ENCODE measurements at places on chromosomes 4 and X. TPM values are rescaled to one million over a fixed set of nuclear protein-coding genes. Genes with fewer than 3 reads are reported as not detected.

Gene KLHL4
- 6.1 TPM for polyA plus RNA-seq

GRCh38 chr4:108141213-108141950 is 27.4 kb downstream of the LEF1 start:
- no peak for DNase-seq

Gene COL25A1
- 14.9 TPM for polyA plus RNA-seq

DNA sequence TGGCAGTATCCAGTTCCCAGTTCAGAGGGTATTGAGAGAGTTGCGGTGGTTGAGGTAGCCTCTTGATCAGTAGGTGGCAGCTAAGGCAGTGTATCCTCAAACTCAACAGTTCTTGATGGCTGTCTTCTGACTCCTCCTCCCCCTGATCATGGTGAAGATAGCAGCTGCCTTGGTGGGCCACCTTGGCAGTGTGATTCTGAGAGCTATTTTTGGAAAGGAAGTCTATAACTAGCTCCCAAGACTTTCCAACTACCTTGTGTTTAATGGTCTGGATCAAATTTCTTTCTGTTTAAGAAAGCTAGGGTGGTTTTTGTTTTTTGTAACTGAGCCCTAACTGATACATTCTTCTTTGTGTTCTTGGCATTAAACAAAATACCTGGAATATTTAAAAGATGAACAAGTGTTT is 10.5 kb upstream of the TBC1D19 start:
- no peak for DNase-seq

DNA sequence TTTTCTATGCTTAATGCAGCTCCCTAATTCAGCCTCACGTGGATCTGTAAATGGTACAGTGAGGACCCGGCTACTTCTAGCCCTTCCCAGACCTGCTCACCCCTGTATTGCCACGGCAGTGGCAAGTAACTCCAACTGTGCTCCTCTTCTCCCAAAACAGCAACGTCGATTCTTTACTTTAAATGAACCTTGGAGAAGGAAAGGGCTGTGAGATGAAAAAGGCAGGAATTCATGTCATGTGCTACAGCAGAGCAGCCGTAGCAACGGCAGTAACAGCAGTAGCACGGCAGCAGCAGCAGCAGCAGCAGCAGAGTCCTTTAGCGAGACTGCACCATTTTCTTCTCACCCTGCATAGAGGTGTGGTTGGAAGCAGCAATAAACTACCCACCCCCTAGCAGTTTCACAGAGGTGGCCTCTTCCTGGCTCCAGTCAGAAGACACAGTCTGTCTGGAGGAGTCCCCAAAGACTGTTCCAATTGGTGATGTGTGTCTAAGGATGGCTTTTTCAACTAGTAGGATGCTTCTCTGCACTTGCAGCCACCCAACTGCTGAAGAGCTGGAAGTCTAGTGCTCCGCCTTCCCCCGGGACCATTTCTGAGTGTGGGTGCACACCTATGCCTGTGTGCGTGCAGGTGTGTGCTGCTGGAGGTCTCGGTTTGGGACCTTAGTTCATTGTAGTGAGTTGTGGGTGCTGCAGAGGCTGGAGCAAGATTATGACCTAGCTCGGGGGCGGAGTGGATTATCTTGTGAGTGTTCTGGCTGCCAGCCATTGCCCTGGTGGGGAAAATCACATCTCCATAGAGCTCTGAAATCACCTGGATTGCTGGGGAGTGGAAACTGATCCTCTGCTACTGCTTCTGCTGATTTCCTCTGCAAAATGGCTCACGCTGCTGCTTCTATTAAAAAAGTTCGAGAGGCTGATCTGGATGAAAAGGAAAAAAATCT is 67.2 kb downstream of the ANK2 start:
- no peak for DNase-seq

Gene METTL14
- polyA plus RNA-seq: 55.7 TPM

- DNase-seq: no peak
Measured at GRCh38 chr4:27701606-27702005, 841.0 kb downstream of the STIM2 start.

DNA sequence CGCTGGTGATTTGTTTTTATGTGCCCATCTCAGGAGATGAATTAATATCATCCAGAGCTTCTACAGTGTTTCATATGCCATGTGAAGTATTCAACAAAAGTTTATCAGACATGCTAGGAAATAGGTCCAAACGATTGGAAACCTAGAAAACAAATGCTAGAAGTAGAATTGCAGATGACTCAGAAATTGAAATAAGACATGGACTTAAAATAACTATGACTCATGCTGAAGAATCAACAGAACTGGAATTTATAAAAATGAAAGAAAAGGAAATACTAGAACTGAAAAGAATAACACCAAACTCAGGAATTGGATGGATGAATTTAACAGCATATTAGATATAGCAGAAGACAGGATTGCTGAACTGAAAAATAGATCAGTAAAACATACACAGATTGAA is 172.7 kb upstream of the GIMD1 start:
- DNase-seq: no peak

GRCh38 chrX:55489314-55490009 is at the start of gene USP51:
Gene USP51, minus strand, starts transcription at chrX:55489848. Its CDS starts 909 bp downstream, at chrX:55488939.
- peak; percentile 17 for DNase-seq

GRCh38 chrX:8971116-8971515 is 62.8 kb downstream of the FAM9B start:
- no peak for DNase-seq

DNA sequence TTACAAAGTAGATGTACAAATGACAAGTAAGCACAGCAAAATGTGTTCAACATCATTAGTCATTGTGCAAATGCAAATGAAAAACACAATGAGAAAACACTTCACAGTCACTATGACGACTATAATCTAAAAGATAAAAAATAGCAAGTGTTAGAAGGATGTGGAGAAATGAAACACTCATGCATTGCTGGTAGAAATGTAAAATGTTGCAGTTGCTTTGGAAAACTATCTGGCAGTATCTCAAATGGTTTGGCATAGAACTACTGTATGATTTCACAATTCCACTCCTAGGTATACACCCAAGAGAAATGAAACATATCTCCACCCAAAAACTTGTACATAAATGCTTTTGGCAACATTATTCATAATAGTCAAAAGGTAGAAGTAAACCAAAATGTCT is 459.7 kb upstream of the TRAM1L1 start:
- no peak for DNase-seq

DNA sequence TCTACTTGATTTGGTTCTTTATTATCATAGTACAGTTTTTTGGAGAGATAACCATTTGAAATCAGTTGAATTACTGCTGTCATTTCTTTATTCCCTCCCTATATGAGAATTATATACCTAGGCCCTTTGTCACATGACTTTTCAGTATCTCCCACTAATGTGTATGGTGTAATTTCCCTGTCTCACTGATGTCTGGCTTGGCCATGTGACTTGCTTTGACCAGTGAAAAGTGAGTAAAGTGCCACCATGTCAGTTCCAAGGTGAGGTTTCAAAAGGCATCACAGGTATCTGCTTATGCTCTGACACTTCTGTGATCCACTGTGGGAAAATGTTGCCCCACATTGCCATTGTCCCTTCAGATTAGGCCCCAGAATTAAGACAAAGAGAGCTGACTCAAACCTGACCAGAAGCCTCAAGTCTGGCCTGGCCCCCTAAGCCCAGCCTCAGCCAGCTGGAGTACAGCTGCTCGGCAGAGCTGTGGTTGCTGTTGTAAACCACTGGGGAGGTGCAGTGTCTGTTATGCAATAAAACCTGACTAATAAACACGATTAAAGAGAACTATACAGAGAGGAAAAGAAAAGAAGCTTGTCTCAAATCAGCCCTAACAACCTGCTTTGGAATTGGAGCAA is 27.5 kb downstream of the SETD7 start:
- DNase-seq: no peak

Gene MTNR1A
- polyA plus RNA-seq: 1.9 TPM

Gene NXF3
- polyA plus RNA-seq: not detected

DNA sequence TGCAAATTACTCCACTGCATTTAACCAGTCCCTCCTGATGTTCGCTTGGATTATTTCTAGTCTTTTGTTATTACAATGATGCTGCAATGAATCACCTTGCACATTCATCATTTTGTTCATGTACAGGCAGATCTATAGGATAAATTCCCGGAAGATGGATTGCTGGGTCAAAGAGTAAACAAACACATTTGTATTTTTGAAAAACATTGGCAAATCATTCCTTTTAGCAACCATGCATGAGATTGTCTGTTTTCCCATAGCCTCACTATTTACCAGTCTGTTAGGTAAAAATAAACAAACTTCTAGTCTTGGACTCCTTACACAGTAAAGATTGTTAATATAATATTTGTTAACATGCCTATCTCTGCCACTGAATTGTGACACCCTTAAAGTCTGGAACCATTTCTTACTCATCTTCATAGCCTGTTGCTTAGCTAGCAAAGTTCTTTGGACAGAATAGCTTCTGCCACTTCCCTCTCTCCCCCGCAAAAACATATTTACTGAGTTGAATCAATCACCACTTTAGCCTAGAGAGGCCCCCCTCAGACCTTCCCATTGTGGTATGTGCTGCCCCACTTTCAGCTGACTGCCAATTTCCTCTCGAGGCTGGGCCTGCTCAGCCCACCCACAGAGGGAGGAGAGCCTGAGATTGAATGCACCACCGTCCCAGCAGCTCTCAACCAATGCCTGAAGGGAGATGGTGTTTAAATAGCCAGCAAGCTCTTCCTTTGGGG is 108.4 kb upstream of the ATXN3L start:
- no peak for DNase-seq

Gene USP46
- polyA plus RNA-seq: 32.6 TPM

DNA sequence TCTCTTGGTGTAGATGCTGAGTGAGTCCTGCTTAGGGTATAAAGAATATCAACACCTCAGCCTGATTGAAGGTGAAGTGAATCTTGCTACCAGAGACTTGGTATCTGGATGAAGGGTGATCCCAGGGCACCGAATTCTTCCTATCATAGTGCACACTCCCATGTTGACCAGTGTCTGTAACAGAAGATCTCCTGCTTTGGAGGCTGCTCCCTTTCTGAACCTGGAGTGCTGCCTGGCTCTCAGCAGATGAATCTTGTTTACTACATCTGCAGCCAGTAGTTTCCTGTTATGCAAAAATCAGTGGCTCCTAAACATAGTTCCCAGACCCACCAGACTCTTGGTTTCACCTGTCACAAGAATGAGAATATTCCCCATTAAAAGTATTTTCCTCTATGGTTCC is 191.7 kb upstream of the GK2 start:
- no peak for DNase-seq

- no peak for DNase-seq
Measured at GRCh38 chr4:140156529-140157171, 2.7 kb upstream of the MAML3 start.

DNA sequence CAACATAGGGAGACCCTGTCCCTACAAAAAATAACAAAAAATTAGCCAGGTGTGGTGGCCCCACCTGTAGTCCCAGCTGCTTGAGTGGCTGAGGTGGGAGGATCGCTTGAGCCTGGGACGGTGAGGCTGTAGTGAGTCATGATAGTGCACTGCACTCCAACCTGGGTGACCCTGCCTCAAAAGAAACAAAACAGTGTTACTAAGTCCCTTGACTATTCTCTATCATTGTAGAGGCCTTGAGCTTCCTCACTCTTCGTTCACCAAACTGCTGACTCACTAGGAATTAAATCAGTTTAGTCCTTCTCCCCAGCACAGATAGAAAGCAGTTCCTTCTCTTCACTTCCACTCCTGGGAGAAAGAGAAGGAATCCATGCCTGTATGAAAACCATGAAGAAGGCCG is 14.5 kb downstream of the CDS1 start:
- DNase-seq: no peak

- DNase-seq: peak; percentile 68
Measured at GRCh38 chr4:88283661-88284438, 511 bp downstream of the PPM1K start.

- DNase-seq: no peak
Measured at GRCh38 chr4:183757060-183757459, 98.0 kb downstream of the TRAPPC11 start.

DNA sequence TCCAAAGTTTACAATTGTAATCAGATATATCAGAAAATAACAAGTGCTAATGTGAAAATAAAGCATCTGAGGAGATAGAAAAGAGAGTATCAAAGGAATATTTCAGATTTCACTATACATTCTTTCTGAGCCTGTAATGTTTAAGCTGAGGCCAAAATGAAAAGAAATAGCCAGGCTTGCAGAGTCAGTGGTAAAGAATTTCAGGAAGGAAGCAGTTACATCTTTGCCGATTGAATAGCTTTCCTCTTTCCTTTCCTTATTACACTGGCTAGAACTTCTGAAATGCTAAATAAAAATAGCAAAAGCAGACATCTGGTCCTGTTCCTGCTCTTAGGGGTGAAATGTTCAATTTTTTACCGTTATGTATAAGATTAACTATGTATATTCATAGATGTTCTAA is 1441.6 kb upstream of the PCDH7 start:
- DNase-seq: no peak

Gene CLCN4
- polyA plus RNA-seq: 4.4 TPM

DNA sequence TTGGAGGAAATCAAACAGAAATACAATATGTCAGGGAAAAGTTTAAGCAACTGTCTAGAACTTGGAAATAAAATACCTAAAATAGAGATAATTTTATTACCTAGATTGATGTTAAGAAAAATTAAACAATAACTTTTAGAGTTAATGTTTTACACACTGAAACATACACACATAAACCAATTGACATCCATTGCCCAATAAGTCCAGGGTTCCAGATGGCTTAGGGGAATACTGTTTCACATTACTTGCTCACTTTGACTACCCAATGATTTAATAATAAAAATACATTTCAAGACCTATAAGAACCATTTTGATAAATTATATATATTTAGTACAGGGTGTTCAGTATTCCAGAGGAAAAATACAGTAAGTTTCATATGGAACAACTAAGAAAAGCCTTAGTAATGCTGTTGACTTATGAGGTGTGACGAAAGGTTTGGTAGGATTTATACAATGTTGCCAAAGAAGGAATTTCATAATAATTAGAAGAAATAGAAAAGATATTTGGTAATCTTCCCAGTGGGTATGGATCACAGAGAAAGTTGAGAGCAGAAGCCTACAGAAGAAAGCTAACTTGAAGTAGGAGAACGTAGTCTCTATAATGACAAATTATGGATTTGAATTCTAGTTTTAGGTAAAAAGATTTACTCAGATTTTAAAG is 23.0 kb upstream of the UGT2B4 start:
- no peak for DNase-seq

Gene TRPC5OS
- polyA plus RNA-seq: 0.09 TPM

- DNase-seq: no peak
Measured at GRCh38 chr4:169716677-169717076, 41.1 kb downstream of the HPF1 start.

Gene GNRHR
- 0.32 TPM for polyA plus RNA-seq

- DNase-seq: no peak
Measured at GRCh38 chr4:2768921-2769336, 12.8 kb upstream of the TNIP2 start.

DNA sequence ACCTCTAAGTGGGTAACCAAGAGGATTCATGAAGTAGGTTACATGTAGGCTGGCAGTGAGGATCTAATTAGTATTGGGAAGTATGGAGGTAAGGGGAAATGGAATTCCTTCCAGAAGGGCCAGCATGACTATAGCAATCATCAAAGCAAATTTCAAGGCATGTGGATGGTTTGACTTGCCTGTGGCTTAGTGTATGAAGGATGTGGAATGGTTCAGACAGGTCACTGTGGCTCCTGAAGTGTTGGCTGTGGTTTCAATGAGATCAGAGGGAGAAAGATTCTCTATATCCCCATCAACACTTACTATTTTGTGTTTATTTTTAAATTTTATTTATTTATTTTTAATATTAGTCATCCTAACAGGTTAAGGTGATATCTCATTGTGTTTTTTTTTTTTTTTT is 121.6 kb upstream of the TBC1D9 start:
- DNase-seq: no peak
